Activated gamma-delta T cell (primary cell): ENCODE measurements at places on chromosomes 12 and 14.

GRCh38 chr12:2289525-2289924 lies 236.7 kb downstream of the CACNA1C start:
- DNase-seq = no peak

DNA sequence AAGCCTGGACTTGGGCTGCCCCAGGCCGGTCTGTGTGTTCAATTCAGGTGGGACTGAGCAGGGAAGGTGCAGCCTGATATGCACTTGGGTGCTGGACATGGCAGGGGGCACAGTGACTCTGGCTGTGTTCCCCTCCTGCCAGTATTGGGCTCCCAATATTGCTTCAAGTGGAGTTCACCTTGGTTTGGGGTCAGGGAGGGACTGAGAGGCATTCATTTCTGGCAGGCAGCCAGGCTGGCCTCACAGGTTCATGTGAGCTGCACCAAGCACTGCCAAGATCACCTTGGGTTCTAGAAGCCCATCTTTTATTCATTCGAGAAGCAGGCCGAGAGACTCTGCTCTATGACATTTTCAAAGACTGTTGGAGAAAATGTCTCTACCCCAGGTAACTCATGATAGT lies 245.0 kb downstream of the CHST11 start:
- DNase-seq = no peak

DNA sequence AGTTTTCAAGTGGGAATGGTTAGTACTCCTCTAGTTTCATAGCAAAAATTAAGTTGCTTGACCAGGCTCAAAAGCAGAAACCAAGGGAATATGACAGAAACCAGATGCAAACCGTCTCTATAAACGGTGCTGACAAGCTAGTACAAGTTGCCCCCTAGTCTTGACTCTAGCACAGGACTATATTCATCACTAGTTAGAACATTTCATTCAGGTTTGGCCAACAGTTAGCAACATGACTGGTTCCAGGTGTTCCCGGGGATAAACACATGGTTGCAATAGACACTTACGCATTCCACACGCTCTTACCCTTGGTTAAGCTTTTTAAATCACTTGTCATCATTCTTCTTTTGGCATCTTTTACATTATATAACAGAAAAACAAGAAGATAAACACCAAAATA lies 103.6 kb downstream of the SCFD1 start:
- DNase-seq = no peak

GRCh38 chr12:38507839-38508238 lies 191.3 kb downstream of the ALG10B start:
- DNase-seq = no peak

- no peak for DNase-seq
Measured at GRCh38 chr14:95465936-95466335, 50.5 kb downstream of the SYNE3 start.
